Caudate nucleus (tissue), 63 donors: ENCODE measurements at places on chromosomes 13 and 19.

DNA sequence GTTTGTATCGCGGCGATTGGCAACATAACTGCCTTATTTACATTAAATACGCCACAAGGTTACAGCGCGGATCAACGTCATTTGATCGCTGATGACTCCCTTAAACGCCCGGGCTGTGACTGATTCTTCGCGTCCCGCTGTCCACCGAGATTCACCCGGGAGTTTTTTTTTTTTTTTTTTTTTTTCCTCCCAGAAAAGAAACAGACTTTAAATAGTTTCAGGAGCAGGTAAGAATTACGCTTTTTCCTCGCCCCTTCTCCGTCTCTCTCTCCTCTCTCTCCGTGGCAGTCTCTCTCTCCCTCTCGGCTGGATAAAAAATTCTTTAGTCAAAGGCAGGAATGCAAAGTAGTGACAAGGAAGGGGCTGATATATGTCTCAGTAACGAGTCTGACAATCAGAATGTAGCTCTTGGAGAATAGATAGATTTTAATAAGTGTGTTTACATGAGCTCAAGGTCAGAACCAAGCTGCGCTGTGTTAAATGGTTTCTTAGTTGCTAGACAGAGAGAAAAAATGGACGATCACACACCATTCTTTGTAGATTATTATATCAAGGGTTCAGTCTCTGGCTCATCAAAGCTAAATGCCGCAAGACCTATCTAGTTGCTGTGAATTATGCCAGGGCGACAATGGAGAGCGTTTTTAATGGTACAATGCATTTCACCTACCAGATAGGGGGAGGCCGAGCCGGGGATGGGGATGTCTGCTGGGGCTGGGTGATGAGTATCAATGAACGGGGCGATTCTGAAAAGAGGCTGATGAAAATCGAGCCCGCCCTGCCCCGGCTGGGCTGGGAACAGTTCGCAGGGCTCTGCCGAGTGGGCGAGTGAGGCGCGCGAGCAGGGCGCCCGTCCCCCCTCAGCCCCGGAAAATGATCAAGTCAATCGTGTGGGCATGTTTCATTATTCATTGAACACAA is 147.2 kb upstream of the ZNF536 start:
- DNase-seq: no peak

- DNase-seq: peak; percentile 18
These were observed at the start of gene SLITRK1 for GRCh38 chr13:83881917-83882605. TSS of gene SLITRK1 (minus strand) at chr13:83882474. CDS start at chr13:83881507, 967 bp downstream.

GRCh38 chr19:30783212-30783611 is 411.0 kb downstream of the ZNF536 start:
- DNase-seq: no peak

GRCh38 chr13:103395139-103395538 is 328.9 kb upstream of the SLC10A2 start:
- DNase-seq: no peak

DNA sequence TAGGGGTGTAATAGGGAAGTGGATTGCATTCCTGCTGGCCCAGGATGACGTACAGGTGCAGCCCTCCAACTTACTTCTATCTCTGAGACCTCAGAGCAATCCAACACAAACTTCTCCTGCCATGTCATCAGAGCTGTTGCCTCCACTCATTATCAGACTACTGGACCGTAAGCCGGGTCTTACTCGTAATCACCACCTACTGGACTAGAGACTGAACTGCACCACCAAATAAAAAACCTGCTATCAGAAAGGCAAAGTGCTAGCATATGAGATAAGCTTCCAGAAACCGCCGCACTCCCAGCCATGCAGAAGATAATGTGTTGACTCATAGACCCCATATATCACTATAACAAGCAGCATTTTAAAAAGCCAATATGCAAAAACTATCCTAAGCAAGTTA is 102.0 kb downstream of the SLITRK1 start:
- DNase-seq: no peak

DNA sequence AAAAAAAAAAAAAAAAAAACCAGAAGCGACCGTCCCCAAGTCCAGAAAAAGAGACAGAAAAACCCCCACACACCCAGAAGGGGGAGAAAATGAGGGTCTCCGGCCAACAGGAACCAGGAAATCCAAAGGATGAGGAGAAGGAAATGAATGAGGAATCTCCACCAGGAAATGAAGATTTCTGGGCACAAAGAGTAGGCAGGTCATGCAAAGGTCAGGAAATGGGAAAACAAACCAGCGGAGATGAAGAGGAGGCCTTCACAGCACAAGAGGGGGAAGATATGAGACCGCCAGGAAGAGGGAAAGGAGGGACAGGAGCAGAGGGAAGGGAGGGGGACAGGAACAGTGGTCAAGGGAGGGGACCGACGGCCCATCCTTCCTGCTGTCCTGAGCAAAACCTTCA is 5.8 kb downstream of the TEAD2 start:
- no peak for DNase-seq

DNA sequence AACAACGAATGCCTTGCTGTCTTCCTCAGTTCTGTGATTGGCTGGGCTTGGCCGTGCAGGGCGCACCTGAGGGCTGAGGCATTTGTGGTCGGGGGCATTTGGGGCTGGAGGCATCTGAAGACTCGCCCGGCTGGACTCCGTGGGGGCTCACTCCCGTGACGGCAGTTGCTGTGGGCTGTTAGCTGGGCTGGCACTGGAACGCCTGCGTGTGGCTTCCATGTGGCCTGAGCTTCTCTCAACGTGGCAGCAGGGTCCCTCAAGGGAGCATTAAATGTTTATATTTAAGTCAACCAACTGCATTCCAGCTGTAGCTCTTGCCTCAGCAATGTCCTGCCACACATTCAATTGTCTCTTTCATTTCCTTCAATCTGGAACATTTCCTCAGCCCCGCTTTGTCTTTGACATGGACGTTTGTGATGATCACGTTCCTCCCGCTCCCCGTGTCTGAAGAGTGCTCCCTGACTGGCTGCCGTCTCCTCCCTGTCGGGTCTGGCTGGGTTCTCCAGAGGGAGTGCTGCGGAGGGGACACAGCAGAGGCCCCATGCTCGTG is 21.0 kb downstream of the CCDC8 start:
- DNase-seq: no peak

- no peak for DNase-seq
These were observed 68.7 kb downstream of the POSTN start for GRCh38 chr13:37529751-37530385.

- no peak for DNase-seq
These were observed 3.1 kb downstream of the RANBP3 start for GRCh38 chr19:5974721-5975387.

DNA sequence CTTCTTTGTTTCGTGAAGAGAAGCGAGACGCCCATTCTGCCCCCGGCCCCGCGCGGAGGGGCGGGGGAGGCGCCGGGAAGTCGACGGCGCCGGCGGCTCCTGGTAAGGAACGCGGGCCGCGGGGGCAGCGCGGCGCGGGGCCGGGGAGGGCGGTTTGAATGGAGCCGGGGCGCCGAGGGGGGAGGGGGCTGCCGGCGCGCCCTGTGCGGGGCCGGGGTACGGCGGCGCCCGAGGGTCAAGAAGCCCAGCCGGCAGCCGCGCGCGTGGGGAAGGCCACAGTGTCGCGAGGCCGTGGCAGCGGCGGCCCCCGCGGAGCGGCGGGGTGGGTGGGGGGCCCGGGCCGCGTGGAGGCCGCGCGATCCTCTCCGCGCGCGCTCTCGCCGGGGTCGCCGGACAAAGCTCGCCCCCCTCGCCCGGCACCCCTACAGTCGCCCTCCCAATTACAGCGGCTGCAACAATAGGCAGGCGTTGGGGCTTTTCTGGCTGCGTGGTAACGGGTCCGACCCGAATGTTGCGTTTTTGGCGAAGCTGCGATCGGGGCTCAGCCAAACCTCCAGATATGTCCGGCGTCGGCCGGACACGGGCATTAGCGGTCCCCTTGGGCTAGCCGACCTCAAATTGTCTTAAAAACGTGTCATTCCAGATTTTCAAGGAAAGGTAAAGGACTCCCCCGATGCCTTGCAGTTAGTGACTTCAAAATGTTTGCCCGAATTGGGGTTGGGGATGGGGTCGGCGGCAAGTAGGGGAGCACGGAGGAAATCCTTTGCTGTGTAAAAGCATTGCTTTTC is 437 bp downstream of the SMARCA4 start:
- no peak for DNase-seq

GRCh38 chr19:49189259-49189658 is 31.7 kb downstream of the TRPM4 start:
- no peak for DNase-seq

DNA sequence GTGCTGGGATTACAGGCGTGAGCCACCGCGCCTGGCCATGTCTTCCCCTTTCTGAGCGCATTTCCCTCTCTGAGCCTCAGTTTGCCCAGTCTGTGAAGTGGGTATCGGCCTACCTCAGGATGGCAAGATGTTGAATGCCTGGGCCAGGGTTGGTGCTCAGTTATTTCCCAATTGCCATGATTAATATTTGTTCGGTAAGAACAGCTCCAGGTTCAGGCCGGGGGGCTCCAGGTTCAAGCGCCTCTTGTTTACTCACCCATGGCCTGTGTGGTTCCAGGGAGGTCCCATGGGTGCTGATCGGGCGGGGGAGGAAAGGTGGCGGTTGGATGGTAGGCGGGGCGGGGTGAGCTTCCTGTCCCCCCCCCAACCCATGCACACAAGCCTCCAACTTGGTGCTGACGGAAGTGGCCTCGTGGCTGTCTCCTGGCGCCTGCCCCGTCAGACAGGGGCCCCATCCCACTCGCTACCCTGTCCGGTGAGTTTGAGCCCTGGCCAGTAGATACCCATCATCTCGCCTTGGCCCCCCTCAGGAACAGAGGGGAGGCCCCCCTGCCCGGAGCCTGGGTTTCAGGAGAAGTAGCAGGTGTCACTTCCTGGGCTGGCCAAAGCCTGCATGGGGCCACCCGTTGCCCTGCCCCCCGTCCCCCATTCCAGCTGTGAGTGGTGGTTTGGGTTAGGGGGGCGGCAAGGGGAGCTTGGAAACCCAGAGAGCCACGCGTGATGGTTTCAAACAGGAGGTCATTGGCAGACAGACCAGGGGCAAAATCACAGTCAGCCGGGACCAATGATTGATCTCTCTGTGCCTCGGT is at the start of gene FCHO1:
FCHO1 (plus strand) TSS at position 375 of the 809 bp plus-strand sequence. CDS start 3,688 bp downstream, outside the sequence.
- no peak for DNase-seq

DNA sequence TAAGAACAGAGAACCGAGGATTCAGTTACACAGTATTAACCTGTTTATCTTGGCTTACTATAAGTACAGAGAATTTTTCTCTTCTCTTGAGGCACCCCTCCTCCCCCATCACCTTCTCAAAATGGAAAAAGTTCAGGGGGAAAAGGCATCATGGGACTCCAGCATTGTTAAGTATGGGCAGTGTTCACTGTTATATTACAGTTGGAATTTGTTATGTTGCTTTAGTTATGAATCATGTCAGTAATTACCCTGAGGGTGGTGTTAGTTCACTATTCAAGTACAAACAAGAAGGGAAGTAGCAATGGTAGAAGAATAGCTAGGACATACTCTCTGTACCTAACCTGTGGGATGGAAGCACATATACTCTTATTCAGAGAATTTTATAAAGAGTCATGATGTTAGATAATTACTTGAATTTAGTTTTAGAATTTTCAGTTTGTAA is 12.0 kb downstream of the LPAR6 start:
- DNase-seq: no peak

GRCh38 chr13:74573654-74574053 is 439.4 kb upstream of the KLF12 start:
- no peak for DNase-seq

GRCh38 chr13:46866150-46866549 is 30.7 kb downstream of the HTR2A start:
- peak; percentile 1 for DNase-seq

DNA sequence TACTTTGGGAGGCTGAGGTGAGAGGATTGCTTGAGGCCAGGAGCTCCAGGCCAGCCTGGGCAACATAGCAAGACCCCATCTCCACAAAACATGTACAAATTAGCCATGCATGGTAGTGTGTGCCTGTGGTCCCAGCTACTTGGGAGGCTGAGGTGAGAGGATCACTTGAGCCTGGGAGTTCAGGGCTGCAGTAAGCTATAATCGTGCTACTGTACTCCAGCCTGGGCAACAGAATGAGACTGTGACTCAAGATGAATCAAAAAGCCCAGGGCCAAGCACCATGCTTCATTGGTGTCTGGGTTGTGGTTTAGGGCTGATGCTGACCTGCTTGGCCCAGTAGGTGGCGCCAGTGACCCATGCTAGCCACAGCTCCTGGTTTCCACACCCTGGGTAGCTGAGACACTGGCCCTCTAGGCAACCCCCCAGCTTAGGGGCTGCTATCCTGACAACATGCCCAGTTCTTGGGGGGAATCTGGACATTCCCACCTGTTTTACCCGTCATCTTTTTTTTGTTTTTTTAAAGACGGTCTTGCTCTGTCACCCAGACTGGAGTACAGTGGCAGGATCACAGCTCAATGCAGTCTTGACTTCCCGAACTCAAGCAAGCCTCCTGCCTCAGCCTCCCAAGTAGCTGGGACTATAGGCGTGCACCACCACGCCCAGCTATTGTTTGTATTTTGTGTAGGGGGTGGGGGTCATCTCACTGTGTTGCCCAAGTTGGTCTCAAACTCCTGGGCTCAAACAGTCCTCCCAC is 5.5 kb downstream of the CCDC124 start:
- peak; percentile 48 for DNase-seq

DNA sequence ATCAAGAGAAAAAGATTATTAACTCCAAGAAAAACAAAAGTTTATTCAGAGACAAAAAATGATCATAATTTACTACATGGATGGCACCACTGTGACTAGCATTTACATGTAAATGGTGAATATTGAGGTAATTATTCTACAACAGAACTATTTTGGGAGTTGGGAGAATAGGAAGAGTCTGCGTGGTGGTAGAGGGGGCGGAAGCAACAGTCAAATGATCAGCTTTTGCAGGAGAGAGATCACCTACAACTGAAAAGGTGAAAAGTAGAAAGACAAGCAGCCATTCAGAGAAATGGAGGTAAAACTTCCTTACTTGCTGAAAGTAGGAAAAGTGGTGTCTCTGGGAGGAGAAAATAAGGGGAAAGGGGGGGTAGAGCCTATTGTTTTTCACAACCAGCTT is 62.8 kb upstream of the SACS start:
- DNase-seq: no peak

DNA sequence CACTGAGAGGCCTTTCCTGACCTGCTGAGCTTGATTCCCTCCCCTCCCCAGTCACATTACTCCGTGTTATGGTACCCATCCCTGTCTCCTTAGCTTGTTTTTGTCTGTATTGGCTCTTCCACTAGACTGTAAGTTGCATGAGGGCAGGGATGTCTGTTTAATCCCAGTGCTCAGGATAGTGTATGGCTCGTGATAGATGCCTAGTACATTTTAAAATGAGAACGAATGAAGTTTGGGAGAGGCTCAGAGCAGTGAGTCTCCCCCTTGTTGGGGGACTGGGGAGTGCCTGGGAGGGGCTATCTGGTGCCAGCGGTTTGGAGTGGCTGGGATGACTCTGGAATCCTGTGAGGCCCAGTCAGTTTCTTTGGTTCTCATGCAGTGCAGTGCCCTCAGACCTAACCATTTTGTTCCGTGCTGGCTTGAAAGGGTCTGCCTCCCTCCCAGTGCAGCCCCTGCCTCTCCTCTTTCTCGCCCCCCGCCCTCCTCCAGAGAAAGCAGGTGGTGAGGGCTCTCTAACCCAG is 35.5 kb downstream of the ACTN4 start:
- no peak for DNase-seq

GRCh38 chr13:46593398-46593797 is 40.4 kb downstream of the LRCH1 start:
- DNase-seq: no peak
